ENCODE measurements at places on chromosomes 2 and 18.

DNA sequence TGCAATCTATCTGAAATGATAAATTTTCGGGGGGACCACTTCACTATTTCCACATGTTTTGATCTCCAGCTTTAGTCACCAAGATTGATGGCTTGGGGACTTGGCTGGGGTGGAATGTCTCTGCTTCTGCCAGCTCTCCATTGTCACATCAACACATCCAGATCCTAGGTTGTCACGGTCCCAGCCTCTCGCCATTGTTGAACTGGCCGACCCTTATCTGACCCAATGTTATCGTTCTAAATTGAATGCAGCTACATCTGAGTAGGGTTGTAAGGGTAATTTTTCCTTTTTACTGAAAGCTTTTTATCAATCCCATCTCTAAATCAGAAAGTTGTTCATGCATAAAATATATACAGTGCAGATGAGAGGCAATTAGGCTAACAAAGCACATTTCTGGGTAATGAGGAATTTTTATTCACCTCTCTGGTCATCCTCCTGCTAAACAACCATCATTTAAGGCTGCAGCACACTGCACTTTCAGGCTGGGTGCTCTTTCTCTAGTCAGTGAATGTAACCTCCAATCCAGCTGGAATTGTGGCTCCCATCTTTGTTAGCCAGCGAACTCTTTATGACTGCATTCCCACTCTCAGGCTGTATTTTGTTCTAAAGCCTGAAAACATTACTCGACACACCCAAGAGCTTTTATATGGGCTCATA lies 128.2 kb downstream of the COL4A4 start:
- no peak for DNase-seq

DNA sequence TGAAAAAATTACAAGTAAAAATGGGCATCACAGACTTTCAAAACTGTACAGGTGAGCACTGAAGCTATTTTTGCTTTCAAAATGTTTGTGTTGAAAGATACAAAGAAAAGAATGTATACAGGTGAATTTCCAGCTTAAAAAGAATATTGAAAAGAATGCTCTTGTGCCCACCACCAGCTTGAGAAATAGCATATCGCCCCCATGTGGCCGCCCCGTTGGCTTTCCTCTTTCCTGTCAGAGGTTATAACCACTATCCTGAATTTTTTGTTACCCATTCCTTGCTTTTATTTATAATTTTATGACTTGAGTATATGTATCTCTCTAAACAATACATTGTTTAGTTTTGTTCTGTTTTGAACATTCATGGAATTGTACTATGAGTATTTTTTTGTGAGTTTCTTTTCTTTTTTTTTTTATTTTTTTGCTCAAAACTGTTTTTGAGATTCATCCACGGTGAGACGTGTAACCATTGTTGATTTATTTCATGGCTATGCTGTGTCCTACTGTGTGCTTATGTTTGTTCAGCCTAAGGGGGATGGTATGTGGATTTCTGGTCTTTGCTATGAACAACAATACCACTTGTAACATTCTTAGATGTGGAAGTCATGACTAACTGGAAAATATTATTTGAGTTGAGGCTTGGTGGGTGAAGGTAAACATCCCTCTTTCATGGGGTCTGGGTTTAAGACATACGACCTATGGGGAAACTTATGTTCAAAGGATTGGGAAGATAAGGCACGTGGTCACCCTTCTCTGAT lies 11.6 kb downstream of the TRPM8 start:
- DNase-seq, result no peak

GRCh38 chr2:191789796-191790195 lies 57.1 kb downstream of the CAVIN2 start:
- no peak for DNase-seq

DNA sequence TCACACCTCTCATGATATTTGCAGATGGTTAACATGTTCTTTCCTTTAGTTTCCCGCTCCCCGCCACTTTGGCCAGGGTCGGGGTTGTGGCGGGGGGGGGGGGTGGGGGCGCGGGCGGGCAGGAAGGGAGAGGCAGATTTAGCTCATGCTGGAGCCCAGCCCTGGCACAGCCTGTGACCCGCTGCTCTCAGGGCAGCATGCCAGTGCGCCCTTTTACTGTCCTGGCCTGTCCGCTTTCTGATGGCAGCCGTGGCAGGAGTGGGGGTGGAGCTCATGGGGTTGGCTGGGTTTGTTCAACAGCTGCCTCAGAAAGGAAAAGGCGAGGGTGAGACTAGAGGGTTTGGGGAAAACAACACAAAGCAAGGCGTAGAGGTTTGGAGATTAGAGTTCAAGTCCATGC lies 56.1 kb downstream of the TNP1 start:
- no peak for DNase-seq

GRCh38 chr18:457140-457519 lies 43.4 kb downstream of the COLEC12 start:
- no peak for DNase-seq

GRCh38 chr2:200380091-200380561 lies 73.6 kb downstream of the SPATS2L start:
- DNase-seq, result no peak

DNA sequence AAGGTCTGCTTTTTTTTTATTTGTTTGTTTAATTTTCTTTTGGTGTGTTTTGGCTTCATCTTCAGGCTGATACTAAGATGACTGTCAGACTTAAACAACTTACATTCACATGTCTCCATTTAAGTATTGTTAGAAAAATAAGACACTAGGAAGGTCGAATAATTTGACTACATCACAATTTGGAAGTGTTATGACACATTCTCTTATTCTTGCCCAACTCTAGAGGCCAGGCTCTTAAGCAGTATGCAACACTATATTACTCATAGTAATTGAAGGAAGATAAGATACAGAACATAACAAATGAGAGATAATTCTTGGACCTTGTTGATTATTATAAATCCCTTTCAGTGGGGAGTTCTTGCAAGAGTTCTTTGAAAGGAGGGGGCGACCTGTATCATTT lies 295.3 kb upstream of the COL3A1 start:
- DNase-seq, result no peak

GRCh38 chr2:220499225-220499624 lies 871.8 kb downstream of the SLC4A3 start:
- DNase-seq, result no peak

DNA sequence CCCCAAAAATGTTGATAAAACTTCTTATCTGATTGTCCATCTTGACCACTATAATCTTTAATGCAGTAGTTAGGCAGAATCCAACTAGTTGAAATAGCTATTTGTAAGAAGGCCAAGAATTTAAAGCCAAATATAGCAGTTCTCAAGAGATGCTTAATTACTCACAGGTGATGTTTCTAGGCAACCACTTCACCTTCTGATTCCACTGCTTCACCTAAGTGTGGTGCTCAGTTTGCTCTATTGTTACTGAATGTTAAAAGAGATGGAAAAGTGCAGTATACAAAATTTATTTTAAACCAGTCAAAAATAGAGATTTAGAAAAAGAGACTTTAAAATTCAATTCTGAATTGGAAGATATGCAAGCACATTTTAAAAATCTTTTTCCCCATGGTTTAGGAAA lies 539.4 kb downstream of the ZNF804A start:
- DNase-seq, result no peak

GRCh38 chr2:209547726-209548125 lies 123.9 kb downstream of the MAP2 start:
- no peak for DNase-seq

GRCh38 chr2:217922101-217923006 lies 80.4 kb downstream of the TNS1 start:
- DNase-seq, result no peak

DNA sequence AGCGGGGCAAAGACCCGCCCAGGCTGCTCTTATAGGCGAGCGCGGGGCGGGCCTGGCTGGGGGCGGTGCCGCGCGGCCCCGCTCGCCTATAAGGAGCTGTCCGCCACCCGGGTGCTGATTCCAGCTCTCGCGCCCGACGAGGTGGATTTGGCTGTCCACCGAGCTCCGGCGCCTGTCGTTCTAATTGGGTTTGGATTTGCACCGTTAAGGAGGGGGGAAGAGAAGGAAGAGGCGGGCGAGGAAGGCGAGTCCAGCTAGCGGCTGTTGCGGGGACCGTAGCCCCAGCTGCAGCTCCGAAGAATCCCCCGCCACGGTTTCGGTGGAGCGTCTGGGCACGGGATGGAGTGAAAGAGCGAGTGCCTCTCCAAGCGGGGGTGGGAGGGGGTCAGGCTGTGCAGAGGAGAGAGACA lies at the start of gene CNTNAP5:
Gene CNTNAP5, plus strand, starts transcription at position 117 of the 410 bp plus-strand sequence. CDS start 364 bp downstream, outside the sequence.
- DNase-seq, result no peak

- DNase-seq, result no peak
These were observed 48.0 kb upstream of the TLK1 start for GRCh38 chr2:171208657-171209056.

DNA sequence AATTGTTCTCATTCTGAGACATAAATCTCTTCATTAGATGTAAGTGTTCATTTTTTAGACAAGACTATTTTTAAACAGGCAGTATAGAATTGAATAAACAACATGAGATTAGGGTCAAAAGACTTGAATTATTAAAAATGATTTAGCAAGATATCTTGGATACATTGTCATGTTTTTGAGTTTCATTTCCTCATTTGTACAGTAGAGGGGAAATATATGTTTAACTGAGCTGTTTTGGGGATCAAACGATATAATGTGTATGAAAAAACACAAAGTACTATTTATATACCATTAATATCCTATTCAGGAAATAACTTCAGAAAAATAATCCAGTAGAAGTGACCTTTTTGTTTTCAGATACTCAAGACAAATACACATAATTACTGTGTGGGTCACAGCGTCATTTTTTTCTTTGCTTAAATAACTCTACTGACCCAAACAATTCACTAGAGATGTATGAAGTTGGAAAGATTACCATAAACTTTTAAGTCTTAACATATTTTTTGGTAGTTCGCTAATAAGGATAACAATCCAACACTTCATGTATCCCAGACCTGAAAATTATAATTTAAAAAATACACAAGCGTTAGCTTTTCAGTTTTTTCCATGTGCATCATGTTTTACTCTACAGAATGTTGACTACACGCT lies 896 bp upstream of the ASXL3 start:
- no peak for DNase-seq

GRCh38 chr18:45617284-45617683 lies 2.0 kb downstream of the SLC14A2 start:
- no peak for DNase-seq

DNA sequence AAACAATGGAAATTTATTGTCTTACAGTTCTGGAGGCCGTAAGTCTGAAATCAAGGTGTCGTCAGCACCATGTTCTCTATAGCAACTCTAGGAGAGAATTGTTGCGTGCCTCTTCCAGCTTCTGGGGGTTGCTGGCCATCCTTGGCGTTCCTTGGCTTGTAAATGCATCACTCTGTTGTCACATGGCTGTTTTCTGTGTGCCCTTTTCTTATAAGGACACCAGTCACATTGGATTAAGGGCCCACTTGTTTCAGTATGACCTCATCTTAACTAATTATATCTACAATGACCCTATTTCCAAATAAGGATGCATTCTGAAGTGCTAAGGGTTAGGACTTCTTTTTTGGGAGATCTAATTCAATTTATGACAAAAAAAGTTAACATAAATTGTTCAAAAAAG lies 1.4 kb upstream of the PLEK start:
- DNase-seq, result no peak

- DNase-seq, result no peak
These were observed 651.1 kb upstream of the ID2 start for GRCh38 chr2:8030573-8031303.

DNA sequence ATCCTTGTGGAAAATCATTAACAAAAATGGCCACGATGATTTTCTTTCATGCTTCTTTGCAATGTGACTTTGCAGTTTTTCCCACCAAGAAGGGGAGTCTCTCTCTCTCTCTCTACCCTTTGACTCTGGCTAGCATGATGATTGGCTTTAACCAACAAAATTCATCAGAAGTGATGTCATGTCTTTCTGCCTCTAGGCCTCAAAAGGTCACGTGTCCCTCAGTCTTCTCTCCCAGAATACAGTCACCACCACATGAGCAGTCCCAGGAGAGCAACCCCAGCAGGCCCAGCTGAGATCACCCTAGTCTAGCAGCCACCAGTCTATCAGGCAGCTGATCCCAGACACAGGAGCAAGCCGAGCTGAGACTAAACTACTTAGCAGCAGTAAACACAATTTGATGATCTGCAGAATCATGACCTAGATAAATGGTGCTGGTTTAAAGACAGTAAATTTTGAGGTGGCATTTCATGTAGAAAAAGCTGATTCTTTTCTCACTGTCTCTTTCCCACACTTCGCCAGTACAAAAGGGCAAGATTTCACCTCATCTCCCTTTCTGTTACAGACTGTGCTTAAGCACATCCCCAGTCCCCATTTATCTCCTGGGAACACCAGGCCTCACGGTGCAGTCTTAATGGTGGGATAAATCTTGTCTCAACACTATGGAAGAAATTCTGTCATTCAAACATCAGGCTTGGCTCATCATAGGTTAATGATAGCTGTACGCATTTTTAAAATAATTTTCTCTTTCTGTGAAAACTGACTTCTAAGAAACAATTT lies 132.7 kb downstream of the SCG2 start:
- no peak for DNase-seq

DNA sequence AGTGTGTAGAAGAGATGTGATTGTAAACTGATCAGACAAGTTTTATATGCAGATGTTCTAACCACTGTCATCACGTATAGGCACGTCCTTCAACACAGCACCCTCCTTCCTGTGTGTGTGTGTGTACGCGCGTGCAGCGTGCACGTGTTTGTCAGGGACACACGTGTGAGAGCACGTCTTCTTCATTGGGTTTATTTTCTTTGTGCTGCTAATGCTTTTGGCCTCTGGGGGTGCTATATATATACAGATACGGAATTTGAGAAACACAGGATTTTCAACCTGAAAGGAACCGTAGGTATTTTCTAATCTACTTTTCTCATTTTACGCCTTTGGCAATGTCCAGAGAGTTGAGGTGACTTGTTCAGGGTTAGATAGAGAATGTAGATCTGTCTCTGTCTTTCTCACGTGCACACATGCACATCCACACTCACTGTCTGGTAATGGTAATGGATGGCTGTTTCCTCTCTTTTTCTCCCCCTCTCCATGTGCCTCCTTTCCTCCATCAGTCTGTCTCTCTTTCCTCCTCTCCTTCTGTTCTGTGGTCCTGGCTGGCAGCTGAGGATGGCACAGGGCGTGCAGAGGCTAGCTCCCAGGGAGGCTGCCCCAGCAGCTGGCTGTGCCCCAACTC lies 13.4 kb upstream of the CELF4 start:
- DNase-seq, result no peak

GRCh38 chr2:46298272-46298521 lies 990 bp downstream of the EPAS1 start:
- DNase-seq, result no peak

DNA sequence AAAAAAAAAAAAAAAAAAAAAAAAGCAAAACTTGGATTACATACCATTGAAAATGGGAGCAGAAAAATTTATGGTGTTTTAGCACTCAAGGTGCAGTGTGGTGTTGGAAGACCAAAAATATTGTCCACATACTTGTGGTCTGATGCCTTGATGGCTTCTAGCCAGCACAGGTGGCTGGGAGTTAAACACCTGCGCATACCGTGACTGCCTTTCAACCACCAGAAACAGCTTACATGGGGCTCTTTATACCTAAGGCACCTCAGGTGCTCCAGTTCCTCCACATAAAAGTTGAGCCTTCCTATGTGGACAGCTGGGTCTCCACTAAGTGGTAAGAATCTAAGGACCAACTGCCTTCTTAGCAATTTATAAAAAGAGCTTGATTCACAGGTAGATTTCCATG lies 802.6 kb upstream of the CELF4 start:
- no peak for DNase-seq

- DNase-seq, result no peak
These were observed 236.6 kb downstream of the PTH2R start for GRCh38 chr2:208643145-208643544.

GRCh38 chr18:73006331-73006730 lies 138.5 kb upstream of the NETO1 start:
- DNase-seq, result no peak

Data from SIG-M5 (cell line).